Activated T-helper 1 cell treated with anti-CD3 and anti-CD28 coated beads, Interleukin-2, amount 50 U/mL, for 16 hours (primary cell): ENCODE measurements at places on chromosomes 7 and 10.

DNA sequence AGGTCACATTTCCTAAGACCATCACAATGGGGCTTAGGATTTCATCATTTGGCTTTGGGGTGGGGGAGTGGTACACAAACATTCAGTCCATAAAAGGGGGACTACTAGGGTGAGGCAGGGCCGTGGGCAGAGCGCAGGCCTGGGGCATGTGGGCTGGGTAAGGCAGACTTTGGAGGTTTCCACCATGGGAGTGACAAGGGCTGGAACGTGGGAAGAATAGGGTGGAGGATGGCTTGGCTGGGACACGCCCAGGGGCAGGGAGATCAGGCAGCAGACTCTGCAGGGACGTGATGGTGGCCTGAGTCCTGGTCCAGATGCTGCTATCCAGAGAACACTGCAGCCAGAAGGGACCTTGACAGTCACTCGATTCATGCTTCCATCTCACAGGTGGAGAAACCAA, 24.7 kb upstream of the CRHR2 start:
- no peak for DNase-seq

- DNase-seq, result peak; percentile 50
These were observed 163.8 kb upstream of the KLF6 start for GRCh38 chr10:3948843-3949242.

GRCh38 chr10:51651063-51651462, 48.3 kb downstream of the CSTF2T start:
- no peak for DNase-seq

DNA sequence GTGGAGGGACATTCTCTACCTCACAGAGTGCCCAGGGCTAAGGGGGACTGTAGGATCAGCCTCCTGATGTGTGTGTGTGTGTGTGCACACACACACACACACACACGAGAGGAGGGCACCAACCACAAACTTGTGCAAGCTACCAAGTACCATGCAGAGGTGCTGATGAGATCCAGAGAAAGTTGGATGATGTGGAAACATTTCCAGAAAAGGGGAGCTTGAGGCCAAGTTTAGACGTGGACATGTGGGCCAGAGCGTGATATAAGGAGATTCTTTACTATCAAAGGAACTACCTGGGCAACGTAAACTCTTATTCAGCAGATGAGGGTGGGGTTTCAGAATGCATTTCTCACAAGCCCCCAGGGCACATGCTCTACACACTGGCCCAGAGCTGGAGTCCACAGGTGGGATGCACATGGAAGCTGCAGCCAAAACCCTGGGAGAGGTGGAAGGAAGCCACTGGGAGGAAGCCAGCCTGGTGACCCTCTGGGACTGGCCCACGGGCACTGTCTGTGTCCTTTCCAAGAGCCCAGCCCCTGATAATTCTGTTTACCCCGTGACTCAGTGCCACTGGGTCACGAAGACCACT, 53.5 kb downstream of the DLG5 start:
- no peak for DNase-seq

- DNase-seq, result no peak
These were observed 140.3 kb upstream of the LAMB4 start for GRCh38 chr7:108270385-108271015.

- no peak for DNase-seq
These were observed 22.7 kb downstream of the LSMEM1 start for GRCh38 chr7:112503361-112503972.

GRCh38 chr10:46197050-46197449, 89.7 kb upstream of the ANTXRL start:
- DNase-seq, result no peak

- DNase-seq, result no peak
These were observed 105.6 kb downstream of the TPK1 start for GRCh38 chr7:144730224-144730623.
